ENCODE measurements at places on chromosomes 6 and 20.

- no peak for DNase-seq
These were observed 6.5 kb upstream of the HCRTR2 start for GRCh38 chr6:55167860-55168259.

- DNase-seq, result no peak
These were observed 169.0 kb upstream of the SCGN start for GRCh38 chr6:25482996-25483395.

- DNase-seq, result no peak
These were observed 37.0 kb downstream of the AKAP7 start for GRCh38 chr6:131172222-131172621.

DNA sequence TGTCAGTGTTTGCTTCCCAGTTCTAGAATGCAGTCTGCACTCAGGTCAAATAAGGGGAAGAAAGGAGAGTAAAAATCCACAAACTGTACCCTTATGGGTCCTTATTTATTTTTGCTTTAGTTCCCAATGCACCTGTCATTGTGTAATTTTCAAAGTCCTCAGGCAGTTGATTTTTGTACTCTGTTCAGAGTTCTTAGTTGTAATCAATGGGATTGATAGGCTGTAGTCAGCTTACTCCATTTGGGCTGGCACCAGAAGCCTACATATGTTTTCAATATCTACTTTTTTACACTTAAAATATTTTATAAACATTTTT is 18.6 kb downstream of the AIG1 start:
- DNase-seq, result no peak

DNA sequence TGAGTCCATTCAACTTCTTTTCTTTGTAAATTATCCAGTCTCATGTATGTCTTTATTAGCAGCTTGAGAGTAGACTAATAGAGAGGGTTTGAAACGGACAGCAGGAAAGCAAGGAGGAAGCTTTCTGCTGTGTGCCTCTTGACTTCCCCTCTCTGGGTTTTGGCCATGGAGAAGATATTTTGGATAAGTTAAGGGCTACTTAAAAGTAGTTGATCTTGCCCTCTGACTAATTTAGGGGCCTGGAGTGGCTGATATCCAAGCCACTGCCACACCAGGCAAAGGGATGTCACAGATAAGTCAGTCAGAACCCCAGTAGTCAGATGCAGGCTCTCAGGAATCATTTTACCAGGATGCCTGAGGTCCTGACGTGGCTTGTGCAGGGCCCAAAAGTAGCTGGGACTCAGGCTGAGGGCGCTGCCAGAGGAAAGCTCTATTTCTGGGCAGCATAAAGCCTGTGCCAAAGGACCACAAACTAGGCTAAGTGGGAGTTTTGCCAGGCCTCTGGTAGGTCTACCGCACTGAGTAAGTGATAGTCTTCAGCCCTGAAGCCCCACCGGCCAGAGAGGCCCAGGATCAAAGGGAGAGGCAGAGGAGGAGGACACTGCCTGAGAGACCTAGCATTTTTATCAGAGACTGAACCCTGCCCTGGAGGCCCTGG is 41.6 kb upstream of the IYD start:
- no peak for DNase-seq

DNA sequence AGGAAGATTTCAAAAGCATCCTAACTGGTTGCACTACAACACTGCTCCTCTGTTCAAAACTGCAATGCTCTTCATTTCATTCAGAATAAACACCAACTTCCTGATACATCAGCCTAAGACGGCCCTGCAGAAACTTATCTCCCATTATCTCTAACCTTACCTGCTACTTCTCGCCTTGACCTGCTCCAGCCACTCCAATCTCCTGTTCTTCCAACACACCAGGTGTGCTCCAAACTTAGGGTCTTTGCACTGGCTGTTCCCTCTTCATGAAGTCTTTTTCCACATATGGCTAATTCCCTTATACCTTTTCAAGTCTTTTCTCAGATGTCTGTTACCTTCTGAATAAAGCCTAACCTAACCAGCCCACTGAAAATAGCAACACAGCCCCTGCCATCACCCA is 32.1 kb downstream of the PHIP start:
- no peak for DNase-seq

- no peak for DNase-seq
These were observed 15.0 kb downstream of the FITM2 start for GRCh38 chr20:44296011-44296410.

GRCh38 chr6:33746651-33747100 is at the start of gene IP6K3:
TSS of gene IP6K3 (minus strand) at chr6:33746905. CDS start at chr6:33735476, 11,429 bp downstream.
- no peak for DNase-seq

GRCh38 chr6:128394167-128394566 is 126.2 kb downstream of the PTPRK start:
- DNase-seq, result no peak

- no peak for DNase-seq
These were observed 173.3 kb downstream of the RFX6 start for GRCh38 chr6:117050301-117050700.

DNA sequence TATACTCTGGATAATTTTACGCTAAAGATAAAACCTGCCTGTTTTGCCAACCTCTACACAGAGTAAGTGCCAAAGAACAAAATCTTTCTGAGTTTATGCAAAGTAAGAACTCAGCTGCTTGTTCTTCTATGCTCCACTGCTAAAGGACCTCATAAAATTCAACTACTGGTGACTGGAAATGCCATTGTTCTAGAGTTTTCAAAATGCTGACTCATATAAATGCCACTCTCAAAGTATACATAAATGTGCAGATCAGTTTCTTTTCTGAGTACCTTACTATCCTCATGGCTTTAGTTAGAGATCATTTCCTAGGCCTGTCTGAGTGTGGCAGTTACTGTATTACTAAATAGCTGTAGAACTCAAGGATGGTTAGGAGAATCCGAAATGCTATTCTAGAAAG is 45.6 kb downstream of the LYRM4 start:
- DNase-seq, result no peak

GRCh38 chr20:24959591-24960301 is 10.7 kb downstream of the CST7 start:
- DNase-seq, result no peak

- no peak for DNase-seq
These were observed at the start of gene LINC00237 for GRCh38 chr20:21106171-21107017. TSS of gene LINC00237 (minus strand) at chr20:21106358.

GRCh38 chr6:113848811-113849210 is 8.3 kb upstream of the MARCKS start:
- DNase-seq, result no peak

GRCh38 chr20:40499391-40499790 is 189.6 kb downstream of the MAFB start:
- no peak for DNase-seq

- DNase-seq, result no peak
These were observed 211.0 kb downstream of the NFATC2 start for GRCh38 chr20:51331481-51331880.

GRCh38 chr6:37110500-37111461 is 59.2 kb upstream of the PIM1 start:
- no peak for DNase-seq

DNA sequence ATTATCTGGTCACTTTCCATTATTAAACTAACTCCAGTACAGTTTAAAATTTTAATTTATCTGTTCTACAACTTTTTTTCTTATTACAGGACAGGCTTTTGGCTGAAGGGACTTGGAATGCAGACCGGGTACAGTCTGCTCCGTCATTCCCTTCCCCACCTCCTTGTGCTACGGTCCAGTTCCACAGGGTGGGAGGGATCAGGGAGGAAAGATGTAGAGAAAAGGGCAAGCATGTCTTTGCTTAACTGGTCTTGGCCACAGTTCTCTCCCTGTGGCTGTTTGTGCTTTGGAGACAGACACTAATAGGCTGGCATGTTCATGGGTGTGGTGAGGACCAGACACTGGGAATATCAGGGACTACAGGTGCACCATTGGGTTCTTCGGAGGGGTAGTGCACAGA is 12.1 kb upstream of the RGS17 start:
- no peak for DNase-seq

GRCh38 chr6:113015249-113015648 is 668.1 kb downstream of the RFPL4B start:
- DNase-seq, result no peak

DNA sequence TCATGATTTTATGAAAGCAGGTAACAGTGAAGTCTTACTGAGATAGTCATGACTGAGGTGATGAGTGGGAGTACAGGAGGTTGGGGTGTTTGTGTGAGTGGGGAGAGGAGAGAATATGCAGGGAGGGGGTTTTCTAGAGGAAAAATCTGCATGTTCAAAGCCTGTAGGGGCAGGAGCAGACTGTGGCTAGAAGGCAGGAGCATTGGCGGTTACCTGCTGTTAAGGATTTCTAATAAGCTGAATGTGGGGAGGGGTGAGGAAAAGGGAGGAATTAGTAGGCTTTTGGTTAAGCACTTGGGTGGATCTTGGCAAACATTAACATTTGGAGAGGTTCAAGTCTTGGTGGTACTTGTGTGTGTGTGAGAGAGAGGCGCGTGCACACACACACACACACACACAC is 70.8 kb downstream of the EYA4 start:
- DNase-seq, result no peak

- no peak for DNase-seq
These were observed 410.5 kb downstream of the QKI start for GRCh38 chr6:163825033-163825432.
